NCI-H1092 (cell line): ENCODE measurements at places on chromosomes 12 and 14.
A peak's percentile ranks its signal among the peaks of the same experiment; 100 is the strongest.

DNA sequence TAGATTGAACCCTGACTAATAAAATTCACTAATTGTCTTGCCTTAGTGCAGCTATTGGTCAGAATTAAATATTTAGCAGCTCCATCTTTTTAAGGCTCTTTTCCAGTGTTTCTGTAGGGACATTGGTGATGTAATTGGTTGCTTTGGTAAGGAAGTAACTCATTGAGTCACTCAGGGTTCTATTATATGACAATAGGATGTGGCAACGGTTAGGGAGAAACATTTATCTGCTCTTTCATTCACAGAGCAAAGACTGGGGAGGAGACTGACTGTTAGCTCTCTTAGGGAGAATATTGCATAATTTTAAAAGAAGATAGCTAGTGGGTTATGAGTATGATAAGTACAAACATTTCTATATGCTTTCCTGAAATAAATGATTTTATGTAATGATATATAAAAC lies 616.5 kb downstream of the TRHDE start:
- no peak for DNase-seq

- DNase-seq, result no peak
Observed at GRCh38 chr14:100359881-100360280, 36.7 kb downstream of the SLC25A47 start.

DNA sequence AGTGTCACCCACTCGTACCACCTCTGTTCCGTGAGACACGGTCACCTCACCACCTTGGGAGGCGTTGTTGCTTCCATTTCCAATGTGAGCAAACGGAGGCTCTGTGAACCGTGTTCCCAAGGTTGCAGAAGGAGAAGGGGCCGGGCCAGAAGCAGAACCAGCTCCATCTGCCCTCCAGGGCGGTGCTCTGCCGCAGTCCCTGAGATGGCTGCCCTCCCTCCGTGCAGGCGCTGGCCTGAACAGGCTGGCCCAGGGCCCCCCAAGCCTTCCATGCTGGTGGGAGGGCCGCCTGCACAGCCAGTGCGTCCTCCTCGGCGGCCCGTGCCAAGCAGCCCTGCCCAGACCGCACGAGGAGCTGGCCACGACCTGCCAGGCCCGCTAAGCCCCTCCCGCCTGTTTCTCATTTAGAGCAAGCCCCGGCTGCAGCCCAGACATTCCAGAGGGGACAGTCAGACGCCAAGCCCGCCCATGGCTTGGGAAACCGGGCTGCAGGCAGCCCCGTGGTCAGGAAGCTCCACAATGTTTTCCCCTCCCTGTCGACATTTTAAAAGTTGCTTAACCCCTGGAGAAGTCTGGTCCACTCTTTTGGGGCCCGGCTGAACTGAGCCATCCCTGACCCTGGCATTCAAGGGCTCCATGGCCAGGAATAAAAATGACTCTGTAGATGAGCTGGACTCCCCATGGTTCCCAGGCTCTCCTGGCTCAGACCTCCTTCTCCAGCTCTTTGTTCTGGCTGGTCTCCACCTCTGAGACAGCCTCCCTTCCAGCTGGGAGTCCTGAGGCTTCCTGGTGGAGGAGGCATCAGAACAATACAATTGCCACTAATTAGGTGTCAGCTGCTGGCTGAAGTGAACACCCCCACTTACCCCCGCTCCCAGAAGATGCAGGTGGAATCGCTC lies 236.0 kb downstream of the BCL11B start:
- no peak for DNase-seq

- DNase-seq, result no peak
Observed at GRCh38 chr14:92969430-92969829, 46.5 kb downstream of the CHGA start.

DNA sequence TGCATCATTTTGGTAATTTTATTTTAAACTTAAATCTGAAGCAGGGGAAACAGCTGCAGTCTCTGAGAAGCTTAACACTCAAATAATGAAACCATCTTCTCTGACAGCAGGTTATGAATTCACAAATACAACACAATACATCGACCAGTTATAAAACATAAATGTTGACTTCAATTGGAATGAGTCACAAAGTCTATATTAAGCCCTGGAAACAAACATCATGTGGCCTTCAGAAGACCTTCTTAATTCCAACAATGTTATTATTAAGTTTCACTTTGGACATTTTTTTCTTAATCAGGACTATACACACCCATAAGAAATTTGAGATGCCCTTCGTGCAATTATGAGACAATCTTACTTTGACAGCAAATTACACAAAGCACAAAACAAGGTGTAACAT lies 68.9 kb downstream of the CEP128 start:
- no peak for DNase-seq

- DNase-seq, result no peak
Observed at GRCh38 chr14:51533160-51533559, 118.5 kb upstream of the FRMD6 start.

- no peak for DNase-seq
Observed at GRCh38 chr12:68080577-68080976, 79.0 kb downstream of the IFNG start.

DNA sequence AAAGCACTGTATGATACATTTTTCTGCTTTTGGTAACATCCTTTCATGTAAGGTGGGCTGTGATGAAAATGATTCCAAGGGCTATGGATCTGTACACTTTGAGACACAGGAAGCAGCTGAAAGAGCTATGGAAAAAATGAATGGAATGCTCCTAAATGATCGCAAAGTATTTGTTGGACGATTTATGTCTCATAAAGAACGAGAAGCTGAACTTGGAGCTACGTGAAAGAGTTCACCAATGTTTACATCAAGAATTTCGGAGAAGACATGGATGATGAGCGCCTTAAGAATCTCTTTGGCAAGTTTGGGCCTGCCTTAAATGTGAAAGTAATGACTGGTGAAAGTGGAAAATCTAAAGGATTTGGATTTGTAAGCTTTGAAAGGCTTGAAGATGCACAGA lies 22.1 kb upstream of the SRGAP1 start:
- no peak for DNase-seq

DNA sequence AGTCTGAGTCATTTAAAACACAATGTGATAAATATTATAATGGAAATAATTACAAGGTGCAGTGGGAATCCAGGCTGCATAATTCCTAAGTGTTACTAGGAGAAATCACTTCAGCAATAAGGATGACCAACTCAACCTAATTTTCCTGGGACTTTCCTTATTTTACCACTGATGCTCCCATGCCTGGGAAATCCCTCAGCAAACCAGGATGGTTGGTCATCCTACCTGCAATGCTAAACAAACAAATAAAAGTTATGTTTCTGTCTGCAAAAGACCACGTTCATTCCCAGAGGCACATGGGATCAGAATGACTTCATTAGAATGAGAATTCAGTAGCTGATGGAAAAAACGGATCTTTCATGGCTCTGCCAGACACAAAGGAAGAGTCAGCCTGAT lies 130.8 kb upstream of the RAP1B start:
- no peak for DNase-seq

DNA sequence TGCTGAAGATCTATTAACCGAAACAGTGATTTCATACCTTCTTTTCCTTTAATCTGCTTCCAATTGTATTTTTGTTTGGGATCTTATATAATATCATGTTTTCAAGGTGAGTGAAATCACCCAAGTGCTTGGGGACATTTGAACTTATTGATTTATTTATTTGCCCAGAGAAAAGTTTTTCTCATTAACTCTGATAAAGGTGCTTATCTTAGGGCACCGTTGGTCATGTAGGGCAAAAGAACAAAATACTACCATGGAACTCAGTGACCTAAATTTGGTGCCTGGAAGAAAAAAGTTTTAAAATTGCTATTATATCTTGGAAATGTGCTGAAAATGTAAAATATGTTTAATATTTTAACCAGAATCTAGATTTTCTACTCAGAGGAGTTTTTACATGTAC lies 207.4 kb upstream of the NPAS3 start:
- no peak for DNase-seq

DNA sequence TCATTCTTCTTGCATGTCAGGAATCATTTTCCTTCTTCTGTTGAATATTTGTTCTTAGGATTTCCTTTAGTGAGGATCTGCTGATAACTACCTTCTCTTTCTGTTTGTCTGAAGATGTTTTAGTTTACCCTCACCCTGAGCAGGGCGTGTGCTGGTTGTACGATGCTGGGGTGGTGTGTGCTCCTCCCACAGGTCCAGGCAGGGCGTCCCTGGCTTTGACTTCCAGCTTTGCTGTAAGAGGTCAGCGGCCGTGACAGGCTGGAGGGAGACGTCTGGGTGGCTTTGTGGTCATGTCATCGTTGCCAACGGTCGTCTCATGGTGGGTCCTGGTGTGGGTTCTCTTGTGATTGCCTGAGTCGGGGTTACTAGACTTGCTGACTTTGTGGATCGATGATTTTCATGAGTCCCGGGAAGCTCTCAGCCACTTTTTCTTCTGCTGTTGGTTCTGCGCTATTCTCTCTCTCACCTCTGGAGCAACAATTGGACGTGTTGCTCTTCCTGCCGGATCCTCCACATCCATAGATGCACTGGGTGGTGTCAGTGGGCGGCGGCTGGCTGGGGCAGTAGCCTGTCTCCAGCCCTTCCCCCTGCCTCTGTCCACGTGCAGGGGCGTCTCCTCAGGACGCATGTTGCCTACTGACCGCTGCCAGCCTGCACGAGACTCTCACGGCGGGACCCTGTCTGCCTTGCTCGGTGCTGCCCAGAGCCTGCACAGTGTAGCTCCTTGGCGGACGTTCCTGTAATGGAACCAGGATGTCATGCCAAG lies 8.4 kb downstream of the PACS2 start:
- no peak for DNase-seq

DNA sequence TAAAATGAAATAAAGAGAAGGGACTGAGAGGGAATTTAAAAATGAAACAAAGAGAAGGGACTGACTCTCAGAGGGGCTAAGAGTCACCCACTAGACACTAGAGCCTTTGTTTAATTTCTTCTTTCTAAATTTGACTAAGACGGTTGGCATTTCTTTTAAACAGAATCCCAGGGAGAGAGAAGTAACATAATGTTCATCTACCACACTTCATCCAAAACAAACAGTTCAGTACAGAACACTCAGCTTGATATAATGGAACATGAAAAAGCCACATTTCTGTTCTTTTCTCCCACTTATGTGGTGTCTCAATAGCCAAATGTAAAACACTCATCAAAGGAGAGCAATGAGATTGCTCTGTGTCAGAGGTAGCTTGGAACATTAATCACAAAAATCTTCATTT lies 10.1 kb upstream of the NT5DC3 start:
- DNase-seq, result no peak

GRCh38 chr12:27331927-27332324 lies 710 bp upstream of the BMAL2 start:
- DNase-seq, result no peak

- peak; percentile 82 for DNase-seq
Observed at GRCh38 chr12:124517260-124518050, 50.0 kb downstream of the NCOR2 start.

- DNase-seq, result no peak
Observed at GRCh38 chr12:4471256-4471655, 25.6 kb upstream of the FGF6 start.

GRCh38 chr12:115149685-115150378 lies 465.9 kb upstream of the TBX3 start:
- no peak for DNase-seq

DNA sequence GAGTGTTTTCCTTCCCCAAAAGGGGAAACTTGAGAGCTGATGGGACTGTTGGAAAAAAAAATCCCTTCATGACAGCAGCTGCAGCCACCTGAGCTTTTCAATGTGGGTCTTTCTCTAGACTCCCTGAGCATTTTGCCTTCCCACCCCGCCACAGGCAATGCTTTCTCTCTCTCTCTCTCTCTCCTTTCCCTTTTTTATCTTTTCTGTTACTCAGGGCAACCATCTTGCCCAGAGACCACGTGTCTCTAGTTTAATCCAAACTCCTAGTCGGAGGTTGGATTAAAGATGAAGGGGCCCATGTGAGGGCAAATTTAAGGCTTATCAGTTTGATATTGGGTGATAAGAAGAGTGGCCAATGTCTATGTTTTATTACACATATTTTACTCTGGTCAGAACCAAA lies 25.9 kb upstream of the B4GALNT1 start:
- DNase-seq, result no peak

- no peak for DNase-seq
Observed at GRCh38 chr12:84572196-84572595, 340.4 kb downstream of the SLC6A15 start.
